ENCODE measurements at places on chromosomes 1 and 21. TPM values are rescaled to one million over a fixed set of nuclear protein-coding genes. Genes with fewer than 3 reads are reported as not detected.

- DNase-seq = no peak
Observed at GRCh38 chr1:97412166-97412565, 508.7 kb downstream of the DPYD start.

DNA sequence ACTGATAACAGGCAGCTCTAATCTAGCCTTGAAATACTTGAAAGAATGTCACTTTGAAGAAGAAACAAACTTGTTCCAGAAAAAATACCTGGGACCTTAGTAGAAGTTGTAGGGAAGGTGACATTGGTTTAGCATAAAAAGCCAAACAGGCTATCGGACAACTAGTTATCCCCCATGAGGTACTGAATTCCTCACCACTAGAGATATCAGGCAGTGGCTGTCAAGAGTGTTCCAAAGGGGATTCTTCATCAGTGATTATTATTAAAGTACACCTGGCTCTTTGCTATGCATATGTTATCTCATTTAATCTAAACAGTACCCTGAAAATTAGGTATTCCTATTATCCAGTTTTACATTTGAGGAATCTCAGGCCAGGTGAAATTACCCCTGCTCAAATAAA, 13.1 kb upstream of the HMGN2 start:
- no peak for DNase-seq

- no peak for DNase-seq
Observed at GRCh38 chr21:45920824-45921600, 60.6 kb upstream of the COL6A1 start.

The ANXA9 gene
- total RNA-seq = 0.90 TPM

DNA sequence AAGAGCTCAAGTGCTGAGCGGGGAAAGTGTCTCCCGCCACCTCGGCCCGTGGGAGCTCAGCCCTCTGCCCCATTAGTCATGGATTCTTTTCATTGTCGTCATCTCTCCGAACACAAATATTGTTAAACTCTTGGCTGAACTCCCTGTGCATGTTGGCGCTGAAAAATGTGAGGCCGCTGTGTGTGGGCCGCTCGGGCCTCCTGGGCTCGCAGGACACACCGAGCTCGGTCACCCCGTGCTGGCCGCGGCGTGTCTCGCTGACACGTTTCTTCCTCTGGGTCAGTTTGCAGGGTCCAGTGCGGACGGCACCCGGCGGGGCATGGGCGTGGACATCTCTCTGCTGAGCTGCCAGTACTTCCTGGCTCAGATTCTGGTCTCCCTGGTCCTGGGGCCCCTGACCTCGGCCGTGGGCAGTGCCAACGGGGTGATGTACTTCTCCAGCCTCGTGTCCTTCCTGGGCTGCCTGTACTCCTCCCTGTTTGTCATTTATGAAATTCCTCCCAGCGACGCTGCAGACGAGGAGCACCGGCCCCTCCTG, 25.6 kb downstream of the SLC45A1 start:
- DNase-seq = peak; percentile 86

- no peak for DNase-seq
Observed at GRCh38 chr1:241962153-241962552, 4.6 kb downstream of the BECN2 start.

The WNT3A gene
- total RNA-seq = not detected

The TAS1R3 gene
- 0.26 TPM for total RNA-seq

GRCh38 chr1:156806512-156807440, 9.9 kb downstream of the SH2D2A start:
- no peak for DNase-seq

The PADI1 gene
- 32.8 TPM for total RNA-seq

GRCh38 chr1:180672505-180672904, 40.7 kb downstream of the XPR1 start:
- no peak for DNase-seq

The TRAPPC10 gene
- total RNA-seq = 21.6 TPM

The VSIG8 gene
- total RNA-seq = not detected

The NUDT4B gene
- 2.6 TPM for total RNA-seq

DNA sequence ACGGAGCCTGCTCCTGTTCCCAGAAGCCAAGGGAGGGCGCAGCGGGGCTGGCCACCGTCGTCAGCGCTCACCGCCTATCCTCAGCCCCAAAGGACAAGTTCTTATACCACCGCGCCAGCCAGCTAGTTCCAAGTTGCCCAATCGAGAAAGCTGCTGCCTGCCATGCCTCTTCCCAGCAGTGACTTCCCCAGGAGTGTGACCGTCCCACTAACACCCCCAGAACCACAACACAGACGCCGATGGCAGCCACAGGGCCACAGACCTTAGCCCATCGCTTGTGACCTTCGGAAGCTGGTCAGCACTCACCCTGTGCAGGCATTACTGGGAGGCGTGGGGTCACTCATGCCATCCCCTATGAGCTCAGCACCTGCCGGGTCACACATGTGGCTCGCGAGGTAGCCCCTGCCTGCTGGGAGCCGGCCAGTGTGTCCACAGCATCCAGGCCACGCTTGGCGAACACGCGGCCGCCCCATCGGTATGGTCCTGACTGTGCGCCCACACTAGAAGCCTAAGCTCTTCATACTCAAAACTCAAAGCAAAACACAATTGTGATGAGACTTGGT, 20.1 kb downstream of the NADK start:
- no peak for DNase-seq

DNA sequence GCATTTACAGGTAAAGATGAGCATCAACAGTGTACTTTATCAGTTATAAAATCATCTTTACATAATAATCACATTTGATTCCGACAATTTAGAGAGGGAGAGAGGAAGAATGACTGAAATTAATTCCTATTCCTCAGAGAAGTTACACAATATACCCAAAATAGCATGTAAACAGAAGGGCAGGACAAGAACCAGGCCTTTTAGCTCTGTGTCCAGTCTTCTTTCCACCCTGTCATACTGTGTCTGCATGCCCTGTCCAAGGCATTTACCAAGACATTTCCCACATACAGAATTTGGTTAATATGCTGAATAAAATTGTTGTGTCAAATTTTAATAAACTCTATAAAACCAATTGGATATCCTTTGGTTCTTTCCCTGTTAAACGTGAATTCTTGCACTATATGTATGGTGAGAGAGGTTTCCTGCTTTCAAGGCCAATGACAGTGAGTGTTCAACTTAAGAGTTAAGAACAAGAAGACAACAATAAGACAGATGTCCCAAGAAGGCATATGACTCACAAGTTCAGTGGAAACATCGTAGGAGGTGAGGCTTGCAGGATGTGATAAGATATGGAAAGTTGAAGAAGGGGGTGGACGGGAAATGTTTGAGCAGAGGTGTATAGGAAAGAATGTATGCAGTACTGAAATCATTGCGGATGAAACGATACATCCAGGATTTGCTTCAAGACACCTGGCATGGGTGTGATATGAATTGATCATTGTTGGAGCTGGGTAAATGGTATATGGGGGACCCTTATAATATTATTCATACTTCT, 20.8 kb downstream of the LRRC8B start:
- peak; percentile 91 for DNase-seq

The CLCNKB gene
- under 0.01 TPM for total RNA-seq

GRCh38 chr1:175725684-175726083, 17.7 kb downstream of the TNR start:
- peak; percentile 10 for DNase-seq

The TOR1AIP1 gene
- 26.4 TPM for total RNA-seq

The SLC35E2B gene
- 14.0 TPM for total RNA-seq

GRCh38 chr21:37751268-37751975, 164.8 kb downstream of the KCNJ6 start:
- DNase-seq = peak; percentile 29

The CELA3B gene
- total RNA-seq = not detected

DNA sequence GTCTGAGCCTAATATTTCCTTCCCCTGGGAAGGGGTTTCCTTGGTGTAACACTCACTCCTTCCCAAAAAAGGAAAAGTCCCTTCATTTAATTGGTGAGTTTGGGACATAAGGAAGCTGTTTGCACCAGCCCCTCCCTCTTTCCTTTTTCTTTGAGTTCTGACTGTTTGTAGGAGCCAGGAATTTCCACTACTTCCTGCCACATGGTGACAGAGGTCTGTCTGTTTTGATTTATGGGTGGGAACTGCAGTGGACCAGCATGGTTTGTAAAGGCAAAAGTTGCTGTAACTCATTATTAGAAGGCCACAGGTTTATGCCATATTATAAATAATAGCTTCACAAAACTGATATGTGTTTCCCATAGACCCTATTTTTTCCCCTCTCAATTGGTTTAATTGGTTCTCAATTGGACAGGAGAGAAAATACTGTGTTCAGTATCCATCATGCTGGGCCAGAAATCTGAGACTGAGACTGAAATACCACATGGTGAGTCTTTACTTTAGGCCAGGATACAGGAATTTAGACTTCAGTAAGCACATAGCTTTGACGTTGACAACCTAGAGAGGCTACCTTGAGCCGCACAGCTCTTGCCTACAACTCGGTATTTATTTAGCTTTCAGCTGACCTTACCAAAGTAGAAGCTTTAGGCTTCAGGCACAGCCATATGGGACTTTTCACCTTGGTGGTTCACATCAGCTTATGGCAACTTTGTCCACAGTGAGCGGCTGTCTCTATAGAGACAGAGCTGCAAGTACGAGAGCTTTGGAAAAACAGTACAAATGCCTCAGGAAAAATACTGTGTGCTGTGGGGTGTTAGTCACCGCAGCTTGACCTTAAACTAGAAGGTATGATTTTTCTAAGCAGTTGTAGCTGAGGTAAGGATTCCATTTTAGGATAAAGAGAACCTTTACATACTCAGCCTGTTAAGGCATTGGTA, 40.0 kb upstream of the RGS7 start:
- DNase-seq = no peak

- DNase-seq = no peak
Observed at GRCh38 chr21:29406385-29406784, 107.7 kb downstream of the BACH1 start.

The CELA3A gene
- total RNA-seq = not detected

- DNase-seq = no peak
Observed at GRCh38 chr1:25217598-25218232, 14.6 kb downstream of the SYF2 start.

GRCh38 chr1:107935396-107936064, 29.4 kb downstream of the VAV3 start:
- DNase-seq = peak; percentile 18

The SPEN gene
- total RNA-seq = 19.2 TPM

- DNase-seq = no peak
Observed at GRCh38 chr1:225769687-225770086, 7.9 kb upstream of the SRP9 start.

GRCh38 chr1:102435483-102435882, 438.8 kb upstream of the OLFM3 start:
- DNase-seq = no peak

GRCh38 chr1:23403735-23404486, 20.6 kb downstream of the TCEA3 start:
- DNase-seq = peak; percentile 98

DNA sequence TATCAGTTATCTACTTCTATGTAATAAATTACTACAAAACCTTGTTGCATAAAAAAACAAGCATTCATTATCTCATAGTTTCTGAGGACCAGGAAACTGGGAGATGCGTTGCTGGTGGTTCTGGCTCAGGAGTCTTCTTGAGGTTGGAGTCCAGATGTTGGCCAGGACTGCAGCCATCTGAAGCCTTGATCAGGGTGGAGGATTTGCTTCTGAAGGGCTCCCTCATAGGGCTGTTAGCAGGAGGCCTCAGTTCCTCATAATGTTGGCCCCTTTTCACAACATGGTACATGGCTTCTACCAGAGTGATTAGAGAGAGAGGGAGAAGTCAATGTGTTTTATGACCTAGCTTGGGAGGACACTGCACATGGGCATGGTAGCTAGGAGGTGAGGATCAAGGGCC, 137.4 kb downstream of the CNIH3 start:
- DNase-seq = no peak

The TRPM2 gene
- total RNA-seq = under 0.01 TPM

The MAN1C1 gene
- under 0.01 TPM for total RNA-seq

The KRTAP11-1 gene
- total RNA-seq = not detected

DNA sequence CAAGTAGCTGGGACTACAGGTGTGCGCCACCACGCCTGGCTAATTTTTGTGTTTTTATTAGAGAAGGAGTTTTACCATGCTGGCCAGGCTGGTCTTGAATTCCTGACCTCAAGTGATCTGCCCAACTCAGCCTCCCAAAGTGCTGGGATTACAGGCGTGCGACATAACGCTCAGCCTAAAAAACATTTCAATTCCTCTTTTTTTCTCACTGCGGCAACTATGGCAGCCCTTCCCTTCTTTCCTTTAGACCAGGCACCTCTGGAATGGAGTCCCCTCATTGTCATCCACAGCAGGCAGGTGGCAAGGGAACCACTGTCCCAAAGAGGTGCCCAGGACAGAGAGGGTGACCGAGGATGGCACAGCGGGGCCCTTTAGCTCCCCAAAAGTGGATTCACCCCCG, 14.1 kb downstream of the CEP104 start:
- no peak for DNase-seq

The TARBP1 gene
- 9.1 TPM for total RNA-seq

GRCh38 chr1:85240643-85241042, 18.8 kb downstream of the C1orf52 start:
- DNase-seq = no peak

- DNase-seq = no peak
Observed at GRCh38 chr1:27622828-27623227, 12.2 kb downstream of the FGR start.

- peak; percentile 47 for DNase-seq
Observed at GRCh38 chr1:185159966-185160365, 3.0 kb downstream of the SWT1 start.

- DNase-seq = no peak
Observed at GRCh38 chr1:29806646-29807319, 570.5 kb downstream of the PTPRU start.

DNA sequence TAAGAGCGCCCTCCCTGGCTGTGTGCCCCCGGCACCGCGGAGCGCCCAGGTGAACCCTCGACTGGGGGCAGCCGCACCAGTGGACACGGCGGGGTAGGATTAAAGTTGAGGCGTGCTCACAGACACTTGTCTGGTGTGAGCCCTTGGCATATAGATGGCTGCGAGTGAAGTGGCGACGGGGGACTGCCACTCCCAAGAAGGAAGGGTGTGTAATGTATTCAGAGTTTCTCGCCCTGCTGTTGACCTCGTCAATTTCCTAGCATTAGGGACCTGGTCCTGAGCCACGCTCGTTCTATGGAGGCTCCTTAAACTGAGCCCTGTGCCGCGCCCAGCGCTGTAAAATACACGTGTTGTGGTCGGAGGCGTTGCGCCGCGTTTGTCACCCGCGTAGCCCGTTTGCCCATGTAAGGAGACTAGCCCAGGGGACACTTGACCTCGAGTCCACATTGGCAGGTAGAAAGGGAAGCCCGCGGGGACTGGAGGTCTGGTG, 554 bp downstream of the EVA1C start:
- DNase-seq = peak; percentile 22

The STMN1 gene
- 15.8 TPM for total RNA-seq

- DNase-seq = no peak
Observed at GRCh38 chr1:64173336-64173940, 30.0 kb upstream of the UBE2U start.

The LCE1E gene
- total RNA-seq = not detected

- DNase-seq = no peak
Observed at GRCh38 chr1:145708063-145708462, 895 bp upstream of the PDZK1 start.

All from bronchial epithelial cell (primary cell).